NCI-H1092 (cell line): ENCODE measurements at places on chromosomes 2 and 18.

- DNase-seq = no peak
Observed at GRCh38 chr18:41881285-41881684, 73.7 kb upstream of the PIK3C3 start.

DNA sequence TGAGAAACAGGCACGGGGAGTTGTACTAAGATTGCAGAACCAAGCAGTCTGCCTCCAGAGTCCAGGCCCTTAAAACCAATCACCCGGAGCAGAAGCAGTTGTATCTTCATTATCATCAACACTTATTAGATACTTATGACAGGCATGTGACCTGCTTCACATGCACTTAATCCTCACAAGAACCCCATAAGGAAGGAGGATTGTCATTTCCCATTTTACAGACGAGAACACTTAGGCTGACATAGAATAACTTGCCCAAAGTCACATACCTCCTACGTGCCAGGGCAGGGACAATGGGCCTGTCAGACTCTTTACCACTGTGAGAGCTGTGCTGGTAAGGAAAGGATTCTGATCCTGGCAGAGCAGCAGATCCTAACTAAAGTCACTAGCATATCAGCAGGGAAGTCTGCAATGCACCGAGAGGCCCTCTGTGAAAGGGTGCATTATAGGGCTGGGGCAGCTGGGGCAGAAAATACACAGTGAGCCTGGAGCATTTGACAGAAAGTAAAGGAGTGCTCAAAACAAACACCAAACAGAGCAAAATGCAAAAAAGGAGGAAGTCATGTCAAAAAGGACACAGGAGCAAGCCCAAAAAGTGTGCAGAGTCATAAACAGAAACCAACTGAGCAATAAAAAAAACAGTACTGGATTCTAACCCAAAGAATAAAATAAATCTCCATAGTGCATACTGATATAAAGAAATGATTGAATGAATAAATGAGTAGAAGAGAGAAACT, 55.9 kb upstream of the SP3 start:
- DNase-seq = no peak

DNA sequence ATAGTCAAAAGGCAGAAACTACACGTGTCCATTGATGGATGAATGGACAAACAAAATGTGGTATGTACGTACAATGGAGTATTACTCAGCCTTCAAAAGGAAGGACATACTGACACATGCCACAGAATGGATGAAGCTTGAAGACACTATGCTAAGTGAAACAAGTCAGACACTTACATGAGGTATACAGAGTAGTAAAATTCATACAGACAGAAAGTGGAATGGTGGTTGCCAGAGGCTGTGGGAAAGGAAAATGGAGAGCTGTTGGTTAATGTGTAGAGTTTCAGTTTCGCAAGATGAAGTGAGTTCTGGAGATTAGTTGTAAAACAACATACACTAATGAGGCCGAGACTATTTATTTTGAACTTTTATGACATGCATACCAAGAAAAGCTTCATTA, 67.4 kb upstream of the EPB41L3 start:
- no peak for DNase-seq

DNA sequence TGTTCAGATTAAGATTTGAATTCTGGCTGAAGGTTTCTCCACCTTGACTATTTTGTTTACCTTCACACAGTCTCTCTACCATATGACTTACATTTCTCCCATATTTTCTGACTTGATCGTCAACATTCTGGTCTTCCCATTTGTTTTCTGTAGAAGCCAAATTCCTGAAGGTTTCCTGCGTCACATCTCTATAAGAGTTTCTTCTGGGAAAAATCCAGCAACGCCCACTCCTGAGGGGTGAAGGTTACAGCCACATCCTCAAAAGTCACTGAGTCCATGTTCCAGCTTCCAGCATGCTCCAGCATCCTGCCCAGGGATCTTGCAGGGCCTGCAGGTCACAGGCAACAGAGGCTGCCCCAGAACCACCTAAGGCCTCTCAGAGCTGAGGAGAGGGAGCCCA, 47.5 kb downstream of the NBEAL1 start:
- no peak for DNase-seq

DNA sequence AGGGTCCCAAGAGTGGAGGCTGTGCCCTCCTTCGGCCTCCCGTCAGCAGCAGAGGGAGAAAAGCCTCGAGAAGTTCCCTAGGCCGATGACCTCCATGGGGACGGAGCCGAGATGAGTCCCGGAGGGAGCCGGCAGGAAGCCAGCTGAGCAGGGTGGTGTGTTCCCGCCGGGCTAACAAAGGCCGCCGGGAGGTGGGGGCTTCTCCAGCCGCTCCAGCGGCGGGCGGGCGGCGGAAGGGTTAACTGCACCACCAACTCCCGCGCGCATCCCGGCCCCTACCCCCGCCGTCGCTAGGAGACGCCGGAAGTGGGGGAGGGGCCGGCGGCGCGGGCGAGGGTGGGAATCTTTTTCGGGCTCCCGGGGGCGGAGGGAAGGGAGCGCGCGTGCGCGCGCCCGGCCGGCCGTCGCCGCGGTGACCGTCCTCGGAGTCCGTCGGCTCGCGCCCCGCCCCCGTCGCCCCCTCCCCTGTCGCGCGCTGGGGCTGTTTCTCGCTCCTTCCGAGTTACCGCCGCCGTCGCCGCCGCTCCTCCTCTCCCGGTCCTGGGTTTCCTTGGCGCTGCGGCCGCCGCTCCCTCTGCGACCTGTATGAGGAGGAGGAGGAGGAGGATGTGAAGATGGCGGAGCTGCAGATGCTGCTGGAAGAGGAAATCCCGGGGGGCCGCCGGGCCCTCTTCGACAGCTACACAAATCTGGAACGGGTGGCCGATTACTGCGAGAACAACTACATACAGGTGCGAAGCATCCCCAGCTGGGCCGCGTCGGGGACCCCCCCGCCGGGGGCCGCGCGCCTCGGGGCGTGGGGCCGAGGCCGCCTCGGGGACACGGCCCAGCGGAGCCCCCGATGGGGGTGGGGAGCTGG, at the start of gene ABI2:
Gene ABI2, plus strand, starts transcription at position 494 of the 859 bp plus-strand sequence. Its CDS starts 121 bp downstream, at position 615.
- DNase-seq = peak; percentile 80

DNA sequence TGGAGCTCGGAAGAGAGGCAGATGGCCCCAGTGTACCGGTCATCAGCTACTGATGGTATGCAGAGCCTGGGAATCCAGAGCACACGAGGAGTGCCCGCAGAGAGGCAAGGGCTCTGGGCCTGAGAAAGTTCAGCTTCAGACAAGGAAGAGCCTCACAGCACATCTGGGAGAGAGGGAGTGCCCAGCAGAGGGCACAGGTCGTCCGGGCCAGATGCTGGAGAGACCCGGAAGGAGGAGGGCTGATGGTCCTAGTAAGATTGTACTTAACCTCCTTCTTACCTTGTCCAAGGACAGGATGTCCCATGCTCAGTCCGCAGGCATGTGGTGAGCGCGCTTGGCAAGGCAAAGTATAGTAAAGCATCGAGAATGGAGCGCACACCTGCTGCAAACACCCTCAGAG, 24.4 kb upstream of the CHMP1B start:
- no peak for DNase-seq

GRCh38 chr2:98468621-98469236, 24.1 kb downstream of the INPP4A start:
- DNase-seq = no peak

- no peak for DNase-seq
Observed at GRCh38 chr2:160257041-160257742, 57.1 kb upstream of the ITGB6 start.

DNA sequence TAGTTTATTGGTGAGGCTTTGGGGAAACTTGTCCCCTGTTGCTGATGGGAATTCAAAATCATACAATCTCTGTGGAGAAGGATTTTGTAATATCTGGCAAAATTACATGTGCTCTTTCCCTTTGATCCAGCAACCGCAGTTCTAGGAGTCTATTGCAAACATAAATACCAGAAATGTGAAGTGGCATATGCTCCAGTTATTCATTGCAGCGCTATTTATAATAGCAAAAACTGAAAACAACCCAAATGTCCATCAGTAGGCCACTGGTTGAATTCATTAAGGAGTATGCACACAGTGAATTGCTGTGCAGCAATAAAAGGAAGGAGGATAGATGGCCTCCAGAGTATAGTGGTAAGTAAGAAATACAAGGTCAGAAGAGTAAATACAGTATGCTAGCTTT, 76.5 kb downstream of the HNRNPLL start:
- DNase-seq = no peak

- no peak for DNase-seq
Observed at GRCh38 chr2:37637985-37638384, 33.5 kb downstream of the CDC42EP3 start.

DNA sequence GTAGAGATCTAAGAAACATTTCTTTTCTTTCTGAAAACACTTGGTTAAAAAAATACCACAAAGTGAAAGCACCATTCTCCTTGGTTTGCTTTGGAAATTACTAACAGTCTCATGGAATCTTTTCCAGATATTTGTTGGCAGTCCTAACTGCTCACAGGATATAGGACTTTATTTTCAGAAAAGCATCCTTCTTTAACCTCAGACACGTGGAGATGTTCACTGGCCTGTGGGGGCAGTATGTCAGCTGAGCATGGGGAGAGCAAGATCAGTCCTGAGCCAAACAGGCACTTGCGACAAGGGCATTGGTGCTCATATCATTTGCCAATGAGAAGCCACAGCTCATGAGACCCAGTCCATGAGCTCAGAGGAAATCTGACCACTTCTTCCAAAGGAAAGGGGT, 371.9 kb downstream of the NBAS start:
- no peak for DNase-seq

- no peak for DNase-seq
Observed at GRCh38 chr2:241871538-241872312, 2.2 kb downstream of the RTP5 start.

DNA sequence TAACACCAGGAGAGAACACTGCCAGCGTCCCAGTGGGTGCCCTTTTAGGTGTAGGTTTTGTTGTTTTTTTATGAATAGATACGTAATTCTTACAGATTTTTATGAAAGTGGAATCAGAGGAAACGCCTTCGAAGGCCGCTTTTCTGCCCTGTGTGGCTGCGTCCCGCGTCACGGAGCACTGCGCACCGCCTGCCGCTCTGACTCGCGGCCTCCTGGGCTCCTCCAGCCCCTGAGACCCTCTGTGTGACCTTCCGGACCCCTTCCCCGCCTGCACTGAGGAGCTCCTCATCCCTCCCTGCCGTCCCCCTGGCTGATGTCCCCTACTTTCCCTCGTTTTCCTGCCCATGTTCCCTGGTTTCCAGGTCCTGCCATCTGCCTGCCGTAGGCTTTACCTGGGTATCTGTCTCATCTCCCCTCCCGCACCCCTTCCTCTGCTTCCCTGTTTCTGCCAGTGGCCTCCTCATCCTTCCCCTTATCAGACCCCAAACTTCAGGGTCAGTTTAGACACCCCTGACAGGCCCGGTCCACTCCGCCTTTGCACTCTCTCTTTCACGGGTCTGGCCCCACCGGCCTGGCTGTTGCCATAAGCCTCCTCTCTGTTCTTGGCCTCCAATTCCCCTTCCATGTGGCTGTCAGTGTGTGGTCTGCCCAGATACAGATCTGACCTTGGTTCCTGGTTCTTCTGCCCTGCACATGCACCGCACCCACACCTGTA, 32.7 kb downstream of the PDIA6 start:
- DNase-seq = no peak

DNA sequence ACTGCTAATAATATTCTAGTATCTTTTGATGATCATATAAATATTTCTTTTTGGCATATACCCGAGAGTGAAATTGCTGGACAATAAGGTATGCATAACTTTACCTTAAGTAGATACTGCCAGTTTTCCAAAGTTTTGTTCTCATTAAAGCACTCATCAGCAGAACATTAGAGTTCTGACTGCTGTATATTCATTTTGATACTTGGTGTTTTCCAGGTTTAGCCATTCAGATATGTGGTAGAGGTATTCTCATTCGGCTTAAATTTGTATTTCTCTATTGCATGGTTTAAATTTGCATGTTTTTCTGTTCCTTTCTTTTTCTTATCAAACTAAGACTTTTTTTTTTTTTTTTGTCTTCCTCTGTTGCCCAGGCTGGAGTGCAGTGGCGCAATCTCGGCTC, 18.2 kb downstream of the CYBRD1 start:
- no peak for DNase-seq

- DNase-seq = no peak
Observed at GRCh38 chr2:168478206-168478605, 22.1 kb downstream of the CERS6 start.

GRCh38 chr2:64442277-64442676, 11.7 kb upstream of the LGALSL start:
- DNase-seq = no peak

GRCh38 chr18:30271716-30272115, 770.8 kb downstream of the DSC3 start:
- DNase-seq = no peak

GRCh38 chr2:221553333-221553732, 18.8 kb downstream of the EPHA4 start:
- DNase-seq = no peak

GRCh38 chr18:79949697-79950487, 1.6 kb downstream of the SLC66A2 start:
- no peak for DNase-seq

GRCh38 chr2:55277310-55277709, 8.3 kb upstream of the MTIF2 start:
- no peak for DNase-seq

- DNase-seq = no peak
Observed at GRCh38 chr18:48751727-48752468, 198.9 kb downstream of the SMAD7 start.

GRCh38 chr18:36534154-36534688, 236.7 kb downstream of the FHOD3 start:
- DNase-seq = no peak

DNA sequence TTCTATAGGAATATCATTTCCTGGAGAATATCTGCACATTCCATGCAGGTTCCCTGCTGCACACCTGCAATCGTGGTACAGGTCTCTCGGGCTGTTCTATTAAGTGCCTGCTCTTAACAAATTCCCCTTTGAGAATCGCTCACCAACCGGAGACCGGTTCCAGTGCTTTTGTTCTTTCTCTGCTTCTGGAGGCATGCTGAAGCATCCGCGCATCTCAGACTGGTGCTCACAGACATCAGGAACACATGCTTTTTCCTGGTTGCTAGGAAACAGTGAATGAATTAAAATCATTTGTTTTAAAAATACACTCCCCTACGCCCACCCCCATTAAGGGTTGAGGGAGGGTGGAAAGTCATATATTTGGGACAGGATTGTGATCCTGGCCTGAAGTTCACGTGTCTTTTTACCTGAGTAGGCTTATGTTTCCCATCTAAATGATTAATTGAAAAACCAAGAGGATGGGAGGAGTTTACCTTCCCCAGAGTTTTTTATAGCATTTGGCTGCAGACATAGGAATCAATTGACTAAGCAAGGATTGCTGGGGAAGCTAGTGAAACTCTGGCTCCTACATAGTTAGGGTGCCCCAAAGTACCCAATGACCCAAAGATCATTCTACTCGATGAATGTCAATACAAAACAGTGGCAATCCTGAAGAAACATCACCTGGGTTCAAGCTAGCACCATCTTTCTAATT, at the start of gene C2orf80:
Gene C2orf80, minus strand, starts transcription at position 221 of the 694 bp plus-strand sequence. CDS start 3,044 bp downstream, outside the sequence.
- DNase-seq = no peak

- DNase-seq = no peak
Observed at GRCh38 chr2:181848261-181848886, 43.2 kb upstream of the ITPRID2 start.

DNA sequence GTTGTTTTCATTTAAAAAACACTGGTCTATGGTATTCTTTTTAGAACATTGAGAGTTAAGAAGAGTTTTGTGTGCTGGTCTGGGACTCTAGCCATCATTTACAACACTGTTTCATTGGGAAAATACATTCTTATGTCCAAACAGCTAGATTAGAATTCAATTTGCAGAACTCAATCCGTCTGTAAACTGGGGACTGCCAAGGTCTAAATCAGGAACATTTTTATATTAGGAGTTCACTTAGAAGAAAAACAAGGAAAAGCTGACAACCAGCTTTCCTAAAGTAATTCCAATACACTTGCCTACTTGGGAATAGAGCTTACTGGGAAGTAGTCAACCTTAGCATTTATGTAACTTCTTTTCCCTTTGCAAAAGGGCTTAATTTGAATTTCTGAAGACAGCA, 91.5 kb upstream of the RNF152 start:
- no peak for DNase-seq
